ENCODE measurements at places on chromosomes 7 and 10. TPM values are rescaled to one million over a fixed set of nuclear protein-coding genes. Genes with fewer than 3 reads are reported as not detected.

The TWNK gene
- total RNA-seq: 6.5 TPM

DNA sequence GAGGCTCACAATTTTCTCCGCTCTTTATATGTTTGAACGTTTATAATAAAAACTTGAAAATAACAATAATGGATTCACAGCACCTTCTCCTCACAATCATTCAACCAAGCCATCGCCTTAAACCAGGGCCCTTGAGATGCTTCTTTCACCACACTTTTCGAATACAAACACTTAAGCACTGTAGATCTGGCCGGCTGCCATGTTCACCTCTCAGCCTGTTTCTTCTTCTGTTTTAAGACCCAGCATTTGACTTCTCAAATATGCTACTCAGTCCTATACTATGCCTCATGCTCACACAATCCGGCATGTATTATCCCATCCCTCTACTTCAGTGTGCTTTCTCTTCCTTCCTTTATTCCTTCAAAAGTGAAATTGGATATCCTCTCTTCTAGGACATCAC is 280.6 kb downstream of the TFEC start:
- DNase-seq: peak; percentile 79

DNA sequence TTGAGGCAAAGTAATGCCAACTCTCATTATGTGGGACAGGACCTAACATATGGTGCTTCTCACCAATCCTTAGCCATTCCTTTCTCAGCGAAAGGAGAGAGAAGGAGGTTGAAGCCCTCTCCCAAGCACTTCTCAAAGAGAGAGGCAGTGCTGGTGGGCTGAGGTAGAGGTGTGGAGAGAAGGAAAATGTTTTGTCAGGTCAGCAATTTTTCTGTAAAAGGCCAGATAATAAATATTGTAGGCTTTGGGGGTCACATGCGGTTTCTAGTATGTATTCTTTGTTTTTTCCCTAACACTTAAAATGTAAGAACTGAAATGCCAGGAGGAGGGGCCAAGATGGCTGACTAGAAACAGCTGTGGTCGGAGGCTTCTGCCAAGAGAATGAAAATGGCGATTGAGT is 225.0 kb upstream of the NPY start:
- DNase-seq: no peak

The CFAP69 gene
- total RNA-seq: 3.0 TPM

The KIAA1217 gene
- 23.5 TPM for total RNA-seq

The CADPS2 gene
- 46.1 TPM for total RNA-seq

- DNase-seq: no peak
Observed at GRCh38 chr10:17768957-17769356, 17.0 kb downstream of the TMEM236 start.

- DNase-seq: no peak
Observed at GRCh38 chr7:102258749-102259107, 27.9 kb upstream of the SH2B2 start.

The OTUD1 gene
- total RNA-seq: 29.4 TPM

DNA sequence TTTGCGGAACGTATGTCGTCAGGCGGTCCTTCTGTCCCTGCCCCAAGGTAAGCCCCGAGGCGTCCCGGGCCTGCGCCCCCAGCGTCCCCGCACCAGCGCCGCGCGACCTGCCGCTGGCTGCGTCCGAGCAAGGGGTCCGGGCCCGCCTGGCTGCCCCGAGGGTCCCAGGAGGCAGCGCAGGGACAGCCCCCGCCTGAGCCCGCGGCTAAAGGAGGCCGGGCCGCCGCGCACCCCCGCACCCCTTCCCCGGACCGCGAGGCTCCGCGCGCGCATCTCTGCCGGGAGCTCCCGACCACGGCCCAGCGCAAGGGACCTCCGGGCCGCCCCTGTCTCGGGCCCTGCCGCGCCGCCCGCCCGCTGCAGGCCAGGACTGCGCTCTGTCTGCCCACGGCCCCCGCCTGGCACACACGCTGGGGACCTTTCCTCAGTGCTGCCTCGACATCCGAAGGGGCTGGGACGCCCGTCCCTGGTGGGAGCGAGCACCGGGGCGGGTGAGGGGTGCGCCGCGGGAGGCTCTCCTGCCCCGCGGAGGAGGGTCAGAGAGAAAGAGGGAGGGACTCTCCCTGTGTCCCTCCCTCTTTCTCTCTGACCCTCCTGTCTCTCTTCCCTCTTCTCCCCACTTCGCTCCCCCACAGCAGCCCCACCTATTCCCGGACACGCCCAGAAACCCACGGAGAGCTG is 25.0 kb downstream of the SHH start:
- DNase-seq: no peak
